Fibroblast of lung (primary cell): ENCODE measurements at places on chromosomes 16 and 17.

DNA sequence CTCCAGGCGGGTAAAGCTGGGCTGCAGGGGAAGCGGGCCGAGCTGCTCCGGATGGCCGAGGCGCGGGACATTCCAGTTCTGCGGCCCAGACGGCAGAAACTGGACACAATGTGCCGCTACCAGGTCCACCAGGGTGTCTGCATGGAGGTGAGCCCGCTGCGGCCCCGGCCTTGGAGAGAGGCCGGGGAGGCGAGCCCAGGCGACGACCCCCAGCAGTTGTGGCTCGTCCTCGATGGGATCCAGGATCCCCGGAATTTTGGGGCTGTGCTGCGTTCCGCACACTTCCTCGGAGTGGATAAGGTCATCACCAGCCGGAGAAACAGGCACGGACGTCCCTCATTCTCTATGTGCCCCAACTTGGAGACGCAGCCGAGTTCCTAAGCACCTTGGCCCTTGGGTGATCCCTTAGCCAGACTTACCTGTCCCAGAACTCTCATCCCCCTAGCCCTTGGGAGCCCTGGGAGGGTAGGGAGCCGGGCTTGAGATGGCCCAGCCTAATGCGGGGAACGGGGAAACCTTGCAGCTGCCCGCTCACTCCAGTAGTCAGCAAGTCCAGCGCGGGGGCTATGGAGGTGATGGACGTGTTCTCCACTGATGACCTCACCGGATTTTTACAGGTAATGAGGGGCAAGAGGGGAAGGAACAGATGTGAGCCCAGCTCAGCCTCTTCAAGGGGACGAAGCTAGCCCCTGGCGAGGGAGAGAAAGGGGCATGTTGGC is 806 bp downstream of the MRM1 start:
- no peak for DNase-seq

DNA sequence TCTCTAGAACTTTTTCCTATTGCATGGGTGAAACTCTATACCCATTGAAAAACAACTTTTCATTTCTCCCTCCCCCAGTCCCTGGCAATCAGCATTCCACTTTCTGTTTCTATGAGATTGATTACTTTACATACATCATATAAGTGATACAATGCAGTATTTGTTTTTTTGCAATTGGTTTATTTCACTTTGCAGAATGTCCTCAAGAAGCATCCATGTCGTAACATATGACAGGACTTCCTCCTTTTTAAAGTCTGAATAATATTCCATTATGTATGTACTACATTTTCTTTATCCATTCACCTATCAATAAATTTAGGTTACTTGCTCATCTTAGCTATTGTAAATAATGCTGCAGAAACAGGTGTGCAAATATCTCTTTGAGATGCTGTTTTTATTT is 8.8 kb downstream of the IL21R start:
- DNase-seq, result no peak

GRCh38 chr17:72514891-72515290 is 394.1 kb downstream of the SOX9 start:
- DNase-seq, result peak; percentile 76

DNA sequence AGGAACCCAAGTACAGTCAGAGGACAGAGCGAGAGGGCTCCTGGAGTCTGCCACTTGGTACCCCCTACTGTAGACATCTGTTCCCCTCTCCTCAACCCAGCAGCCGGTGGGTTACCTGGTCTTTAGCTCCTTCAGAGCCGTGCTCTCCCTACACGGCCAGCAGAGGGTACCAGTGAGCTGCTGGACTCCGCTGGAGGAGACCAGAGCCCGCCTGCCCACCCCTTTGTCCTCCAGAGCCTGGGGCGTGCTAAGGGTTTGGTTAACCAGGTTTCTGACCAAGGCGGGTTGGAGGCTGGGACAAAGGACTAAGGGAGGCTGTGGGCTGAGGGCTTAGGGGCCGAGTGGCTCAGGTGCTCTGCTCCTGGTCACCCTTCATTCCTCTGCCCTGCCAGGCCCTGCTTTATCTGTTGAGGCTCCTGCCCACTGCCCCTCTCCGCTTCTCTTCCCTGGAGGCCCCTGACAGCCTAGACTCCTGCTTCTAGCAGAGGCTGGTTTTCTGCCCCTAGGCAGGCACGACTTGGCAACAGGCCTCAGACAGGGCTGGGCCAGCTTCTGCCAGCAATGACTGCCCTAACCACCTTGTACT is 2.7 kb upstream of the HSD11B2 start:
- peak; percentile 60 for DNase-seq

GRCh38 chr16:57307365-57307764 is 22.9 kb upstream of the PLLP start:
- no peak for DNase-seq

GRCh38 chr16:56317998-56318826 is 107.1 kb downstream of the AMFR start:
- peak; percentile 61 for DNase-seq

DNA sequence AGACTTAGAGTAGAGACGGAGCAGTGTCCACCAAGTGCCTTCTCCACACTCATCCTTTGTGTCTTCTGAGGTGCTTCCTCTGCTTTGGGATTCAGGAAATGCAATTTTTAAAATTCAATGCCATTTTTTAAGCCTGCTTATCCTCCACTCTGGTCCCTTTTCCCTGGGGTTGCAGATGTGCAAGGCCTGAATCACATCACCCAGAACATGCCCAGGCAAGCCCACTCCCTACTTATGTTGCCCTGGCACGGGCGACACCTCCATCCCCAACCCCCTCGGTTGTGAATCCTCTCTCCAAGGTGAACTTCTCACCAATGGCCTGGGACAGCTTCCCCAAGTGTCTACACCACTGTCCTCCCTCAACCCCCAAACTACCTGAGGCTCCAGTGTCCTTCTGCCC is 116.2 kb downstream of the C17orf67 start:
- DNase-seq, result no peak

DNA sequence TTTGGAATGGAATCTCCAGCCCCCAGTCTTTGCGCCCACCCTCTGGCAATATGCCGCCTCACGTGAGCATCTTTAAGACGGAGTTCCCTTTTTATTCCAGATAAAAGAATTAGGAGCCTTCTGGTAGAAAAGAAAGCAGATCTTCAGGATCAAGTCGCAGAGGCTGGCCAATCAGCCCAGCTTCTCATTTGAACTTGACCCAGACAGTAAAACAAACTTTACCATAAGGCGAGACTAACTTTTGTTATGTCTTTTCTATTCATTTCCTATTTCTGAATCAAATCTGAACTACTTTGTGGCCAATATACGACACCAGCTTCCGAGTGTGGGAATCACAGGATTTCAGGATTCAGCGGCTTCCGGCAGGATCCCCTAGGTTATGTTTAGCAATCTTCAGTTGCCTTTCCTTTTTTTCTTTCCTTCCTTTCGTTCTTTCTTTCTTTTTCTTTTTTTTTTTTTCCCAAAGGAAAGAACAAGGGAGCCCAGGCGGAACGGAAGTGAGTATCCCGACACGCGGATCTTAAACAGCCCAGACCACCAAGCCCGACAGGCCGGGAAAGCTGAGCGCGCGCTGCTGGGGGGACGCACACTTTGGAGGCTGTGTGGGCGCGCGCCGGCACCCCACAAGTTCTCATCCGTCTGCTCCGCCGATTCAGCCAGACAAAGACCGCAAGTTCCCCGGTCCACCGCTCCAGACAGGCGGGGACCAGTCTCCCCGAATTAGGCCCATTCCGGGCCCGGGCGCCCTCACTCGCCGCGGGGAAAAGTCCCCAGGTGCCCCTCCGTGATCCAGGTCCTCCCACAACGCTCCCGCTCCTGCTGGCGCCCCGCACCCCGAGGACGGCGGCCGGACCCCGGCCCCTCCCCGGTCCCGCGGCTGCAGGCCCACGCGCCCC is 633 bp downstream of the TBC1D16 start:
- DNase-seq, result peak; percentile 42

DNA sequence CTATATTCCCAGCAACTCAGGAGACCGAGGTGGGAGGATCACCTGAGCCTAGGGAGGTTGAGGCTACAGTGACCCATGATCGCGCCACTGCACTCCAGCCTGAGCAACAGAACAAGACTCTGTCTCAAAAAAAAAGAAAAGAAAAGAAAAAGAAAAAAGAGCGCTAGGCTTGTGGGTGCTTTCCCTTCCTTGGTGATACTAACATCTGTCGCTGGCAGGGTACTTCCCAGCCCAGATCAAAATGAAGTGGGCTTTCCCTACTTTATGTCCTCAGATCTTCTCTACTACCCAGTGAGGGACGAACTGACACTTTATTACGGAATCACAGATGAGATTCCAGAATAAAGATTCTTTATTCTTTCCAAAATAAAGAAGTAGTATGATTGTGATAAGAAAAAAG is 103.8 kb upstream of the NOL11 start:
- DNase-seq, result no peak

DNA sequence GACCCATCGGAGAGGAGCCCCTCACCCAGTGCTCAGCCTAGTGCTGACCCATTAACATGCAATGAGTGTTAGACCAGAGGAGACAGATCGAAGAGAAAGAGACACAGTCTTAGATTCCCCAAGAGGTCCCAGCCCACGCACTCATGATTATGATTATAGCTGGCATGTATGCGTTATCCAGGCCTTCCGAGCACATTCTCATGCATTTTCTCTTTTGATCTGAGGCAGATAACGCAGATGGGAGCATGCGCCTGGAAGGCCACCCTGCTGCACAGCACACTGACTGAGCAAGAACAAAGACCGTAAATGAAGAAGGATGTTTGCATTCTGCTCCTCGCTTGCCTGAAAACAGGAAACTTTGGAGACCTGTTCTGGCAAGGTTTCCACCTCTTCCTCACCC is 232.7 kb downstream of the SOX9 start:
- DNase-seq, result no peak
